ENCODE measurements at places on chromosomes 1 and 21.

- DNase-seq = no peak
These were observed 34.9 kb upstream of the PPP1R15B start for GRCh38 chr1:204446413-204447111.

- DNase-seq = no peak
These were observed 164.8 kb downstream of the TNFSF18 start for GRCh38 chr1:172885971-172886370.

DNA sequence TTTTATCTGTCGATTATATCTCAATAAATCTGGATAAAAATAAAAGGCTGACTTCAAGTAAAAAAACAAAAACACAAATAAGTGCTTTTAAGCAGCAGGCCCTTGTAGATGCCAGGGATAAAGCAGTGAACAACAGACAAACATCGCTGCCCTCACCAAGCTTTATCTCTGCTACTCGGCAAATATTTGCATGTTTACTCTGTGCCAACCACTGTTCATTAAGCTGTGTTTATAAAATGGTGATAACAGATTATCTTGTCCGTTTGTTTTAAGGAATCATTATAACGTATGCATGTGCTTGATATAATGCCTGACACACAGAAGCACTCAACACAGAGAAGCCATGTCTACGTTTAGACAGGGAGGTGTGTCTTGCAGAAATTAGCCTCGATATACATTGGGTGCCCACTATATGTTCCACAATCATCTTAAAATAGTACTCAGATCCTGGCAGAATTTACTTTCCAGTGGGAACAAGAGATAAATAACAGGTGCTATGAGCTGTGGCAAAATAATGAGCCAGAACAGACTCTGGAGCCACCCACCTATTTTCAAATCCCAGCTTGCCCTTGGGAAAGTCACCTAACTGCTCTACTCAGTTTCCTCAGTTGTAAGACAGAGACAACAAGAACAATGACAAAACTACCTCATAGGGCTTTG is 47.2 kb downstream of the TRIT1 start:
- DNase-seq = no peak

GRCh38 chr21:44816761-44817505 is 929 bp downstream of the SUMO3 start:
- no peak for DNase-seq

- DNase-seq = no peak
These were observed 45.5 kb downstream of the ATP5PF start for GRCh38 chr21:25689226-25689625.

- no peak for DNase-seq
These were observed 168.0 kb upstream of the DAB1 start for GRCh38 chr1:57591842-57592241.

All from urinary bladder (tissue), 4 donors.